ENCODE measurements at places on chromosomes 16 and 17. TPM values are rescaled to one million over a fixed set of nuclear protein-coding genes. Genes with fewer than 3 reads are reported as not detected.

DNA sequence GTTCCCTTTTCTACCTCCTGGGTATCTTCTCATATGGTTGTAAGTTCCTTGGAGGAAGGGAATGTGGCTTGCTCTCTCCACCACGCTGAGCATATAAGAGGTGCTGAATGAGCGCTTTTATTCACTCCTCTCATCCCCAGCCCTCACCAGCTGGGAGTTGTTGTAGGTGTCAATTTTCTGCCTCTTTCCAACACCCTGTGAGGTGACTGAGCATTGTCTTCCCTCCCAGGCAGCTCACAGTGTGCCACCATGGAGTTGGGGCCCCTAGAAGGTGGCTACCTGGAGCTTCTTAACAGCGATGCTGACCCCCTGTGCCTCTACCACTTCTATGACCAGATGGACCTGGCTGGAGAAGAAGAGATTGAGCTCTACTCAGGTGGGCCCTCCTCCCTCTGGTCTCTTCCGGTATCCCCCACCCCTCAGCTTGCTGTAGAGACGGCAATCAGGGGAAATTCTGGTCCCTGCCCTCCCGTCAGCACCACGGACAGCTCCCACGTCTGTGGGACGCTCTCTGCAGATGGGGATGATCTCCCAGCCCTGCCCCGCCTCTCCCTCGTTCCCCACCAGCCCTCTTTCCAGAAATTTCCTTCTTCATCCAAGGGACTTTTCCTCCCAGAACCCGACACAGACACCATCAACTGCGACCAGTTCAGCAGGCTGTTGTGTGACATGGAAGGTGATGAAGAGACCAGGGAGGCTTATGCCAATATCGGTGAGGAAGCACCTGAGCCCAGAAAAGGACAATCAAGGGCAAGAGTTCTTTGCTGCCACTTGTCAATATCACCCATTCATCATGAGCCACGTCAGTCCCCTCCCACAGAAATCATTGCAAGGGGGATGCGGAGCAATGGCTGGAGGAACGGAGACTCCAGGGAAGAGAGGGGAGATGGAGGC is 18.3 kb downstream of the CIITA start:
- no peaks in the 10 kb centered on the region for H3K27me3 ChIP-seq
- no peak overlapping the region for H3K27ac ChIP-seq
- no peaks in the 10 kb centered on the region for H3K4me1 ChIP-seq
- peaks cover 3% of the 10 kb centered on the region for H3K36me3 ChIP-seq
- no peak overlapping the region for H3K4me3 ChIP-seq

GRCh38 chr16:56423584-56424403 is 1.6 kb downstream of the AMFR start:
- H3K27me3 ChIP-seq = no peaks in the 10 kb centered on the region
- DNase-seq = no peak
- no peaks in the 10 kb centered on the region for H3K36me3 ChIP-seq
- H3K27ac ChIP-seq = peak overlapping the region; percentile 94
- peak overlapping the region; percentile 94 for H3K4me3 ChIP-seq

DNA sequence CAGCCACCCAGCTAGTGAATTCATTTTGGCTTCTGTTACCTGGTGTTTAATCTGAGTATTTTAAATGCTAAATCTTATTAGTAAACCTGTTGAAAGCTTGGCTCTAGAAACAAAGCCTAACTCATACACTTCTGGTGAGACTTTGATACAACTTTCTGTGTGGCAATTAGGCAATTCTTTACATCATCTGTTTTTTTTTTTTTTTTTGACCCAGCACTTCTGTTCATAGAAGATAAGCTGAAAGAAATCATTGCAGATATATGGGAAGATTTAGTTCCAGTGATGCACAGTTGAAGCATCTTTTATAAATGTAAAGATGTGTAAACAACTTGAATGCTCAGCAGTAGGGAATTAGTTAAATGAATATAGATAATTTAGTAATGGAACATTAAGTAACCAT is 21.7 kb upstream of the ABCC11 start:
- no peak overlapping the region for H3K27ac ChIP-seq
- no peaks in the 10 kb centered on the region for H3K27me3 ChIP-seq
- DNase-seq = no peak
- no peak overlapping the region for H3K4me3 ChIP-seq

GRCh38 chr17:48578616-48579470 is 693 bp upstream of the HOXB4 start:
- no peaks in the 10 kb centered on the region for H3K4me1 ChIP-seq
- DNase-seq = no peak
- H3K27me3 ChIP-seq = no peaks in the 10 kb centered on the region
- H3K36me3 ChIP-seq = no peaks in the 10 kb centered on the region
- peak overlapping the region; percentile 73 for H3K4me3 ChIP-seq

GRCh38 chr17:3879186-3879585 is 13.7 kb downstream of the CAMKK1 start:
- DNase-seq = peak; percentile 53
- H3K36me3 ChIP-seq = peaks cover 4% of the 10 kb centered on the region
- peaks cover 26% of the 10 kb centered on the region for H3K4me1 ChIP-seq
- no peak overlapping the region for H3K4me3 ChIP-seq
- peak overlapping the region; percentile 54 for H3K27ac ChIP-seq

- peaks cover 62% of the 10 kb centered on the region for H3K27me3 ChIP-seq
- H3K4me1 ChIP-seq = peaks cover 12% of the 10 kb centered on the region
- H3K27ac ChIP-seq = no peak within 1 kb of the TSS
Observed at GRCh38 chr17:48722915-48723422, at the start of gene PRAC2. PRAC2 (plus strand) TSS chr17:48723185; CDS start chr17:48724411, 1,226 bp downstream.

DNA sequence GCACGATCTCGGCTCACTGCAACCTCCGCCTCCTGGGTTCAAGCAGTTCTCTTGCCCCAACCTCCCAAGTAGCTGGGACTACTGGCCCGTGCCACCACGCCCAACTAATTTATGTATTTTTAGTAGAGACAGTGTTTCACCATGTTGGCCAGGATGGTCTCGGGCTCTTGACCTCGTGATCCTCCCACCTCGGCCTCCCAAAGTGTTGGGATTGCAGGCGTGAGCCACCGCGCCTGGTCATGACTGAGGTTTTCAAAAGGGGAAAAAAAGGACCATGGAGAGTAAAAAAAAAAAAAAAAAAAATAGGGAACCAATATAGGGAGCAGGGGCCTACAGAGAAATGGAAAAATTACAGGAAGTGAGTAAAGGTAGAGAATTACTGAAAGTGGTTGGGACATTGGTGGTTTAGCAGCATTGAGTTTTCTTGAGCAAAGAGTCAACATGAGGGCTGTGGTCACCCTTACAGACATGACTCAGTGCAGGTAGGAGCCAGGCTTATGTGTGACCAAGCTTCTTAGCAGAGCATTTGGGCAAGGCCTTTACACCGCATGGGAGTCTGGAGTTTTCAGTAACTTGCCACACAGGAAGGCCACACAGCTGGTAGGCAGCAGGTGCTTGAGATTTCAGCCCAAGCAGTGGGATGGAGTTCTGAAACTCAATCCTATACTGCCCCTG is 447.3 kb downstream of the HS3ST3B1 start:
- no peak for DNase-seq
- H3K27me3 ChIP-seq = no peaks in the 10 kb centered on the region
- no peaks in the 10 kb centered on the region for H3K36me3 ChIP-seq
- H3K4me3 ChIP-seq = no peak overlapping the region
- no peaks in the 10 kb centered on the region for H3K4me1 ChIP-seq
- H3K27ac ChIP-seq = no peak overlapping the region

DNA sequence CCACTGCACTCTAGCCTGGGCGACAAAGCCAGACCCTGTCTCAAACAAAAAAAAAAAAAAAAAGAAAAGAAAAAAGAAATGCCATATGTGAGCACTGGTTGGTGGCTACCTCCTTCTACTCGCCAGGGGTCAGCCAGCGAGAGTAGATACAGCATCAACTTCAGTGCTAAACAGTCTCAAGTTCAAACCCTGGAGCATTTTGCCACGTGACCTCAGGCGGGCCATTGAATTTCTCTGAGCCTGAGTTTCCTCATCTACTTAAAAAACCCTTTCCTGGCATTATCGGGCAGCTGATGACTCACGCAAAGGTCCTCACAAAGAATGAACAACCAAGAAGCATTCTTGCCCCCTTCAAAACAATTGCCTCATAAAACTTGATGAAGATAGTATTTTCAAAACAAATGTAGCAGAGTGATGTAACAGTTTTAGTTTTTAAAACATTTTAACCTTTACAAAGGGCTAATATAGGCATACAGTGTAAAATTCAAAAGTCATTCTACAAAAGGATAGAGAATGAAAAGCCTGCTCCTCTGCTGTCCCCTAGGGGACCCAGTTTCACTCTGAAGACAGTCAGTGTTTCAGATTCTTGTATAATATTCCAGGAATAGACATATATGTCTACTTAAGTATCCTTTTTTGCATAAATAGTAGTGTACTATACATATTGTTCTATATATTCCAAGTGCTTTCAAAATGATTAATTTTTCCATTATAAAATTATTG is 28.4 kb downstream of the DNAH2 start:
- no peaks in the 10 kb centered on the region for H3K4me1 ChIP-seq
- no peaks in the 10 kb centered on the region for H3K36me3 ChIP-seq
- no peak for DNase-seq
- peaks cover 4% of the 10 kb centered on the region for H3K27me3 ChIP-seq

GRCh38 chr17:21214777-21215541 is 998 bp upstream of the TMEM11 start:
- H3K4me3 ChIP-seq = peak overlapping the region; percentile 97
- peaks cover 60% of the 10 kb centered on the region for H3K4me1 ChIP-seq
- no peaks in the 10 kb centered on the region for H3K36me3 ChIP-seq
- H3K27ac ChIP-seq = peak overlapping the region; percentile 99
- no peaks in the 10 kb centered on the region for H3K27me3 ChIP-seq
- no peak for DNase-seq

- H3K36me3 ChIP-seq = no peaks in the 10 kb centered on the region
- H3K4me3 ChIP-seq = no peak overlapping the region
- H3K27me3 ChIP-seq = no peaks in the 10 kb centered on the region
- no peak for DNase-seq
- H3K4me1 ChIP-seq = no peaks in the 10 kb centered on the region
- H3K27ac ChIP-seq = no peak overlapping the region
Observed at GRCh38 chr17:27816946-27817345, 16.6 kb upstream of the NOS2 start.

GRCh38 chr16:84228256-84228838 is 11.5 kb downstream of the KCNG4 start:
- H3K27me3 ChIP-seq = peaks cover 3% of the 10 kb centered on the region
- peak; percentile 89 for DNase-seq
- peaks cover 2% of the 10 kb centered on the region for H3K4me1 ChIP-seq

GRCh38 chr17:9702482-9702881 is 57.2 kb downstream of the USP43 start:
- DNase-seq = no peak
- H3K36me3 ChIP-seq = no peaks in the 10 kb centered on the region
- H3K4me1 ChIP-seq = no peaks in the 10 kb centered on the region
- H3K4me3 ChIP-seq = no peak overlapping the region
- no peaks in the 10 kb centered on the region for H3K27me3 ChIP-seq

DNA sequence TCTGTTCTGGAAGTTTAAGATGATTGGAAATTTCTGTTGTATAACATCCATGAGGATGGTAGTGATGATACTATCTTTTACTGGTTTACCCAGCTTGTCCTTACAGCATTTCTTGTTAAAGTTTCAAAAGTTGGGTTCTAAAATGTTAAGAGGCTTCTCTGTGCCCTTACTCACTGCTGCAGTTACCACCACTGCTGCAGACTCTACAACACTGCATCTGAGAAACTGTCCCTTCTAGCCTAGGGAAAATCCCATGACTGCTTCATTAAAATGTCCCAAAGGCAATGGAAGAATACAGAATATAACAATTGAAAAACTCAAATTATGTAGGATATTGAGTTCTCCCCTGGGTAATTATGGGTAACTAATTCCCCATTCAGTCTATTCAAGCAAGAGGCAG is 3.8 kb upstream of the NSRP1 start:
- H3K27me3 ChIP-seq = no peaks in the 10 kb centered on the region
- no peak overlapping the region for H3K27ac ChIP-seq
- no peak for DNase-seq

- no peak overlapping the region for H3K4me3 ChIP-seq
- no peak overlapping the region for H3K27ac ChIP-seq
- no peaks in the 10 kb centered on the region for H3K4me1 ChIP-seq
- peaks cover 88% of the 10 kb centered on the region for H3K36me3 ChIP-seq
- no peaks in the 10 kb centered on the region for H3K27me3 ChIP-seq
Observed at GRCh38 chr17:19805006-19805405, 56.9 kb upstream of the ALDH3A1 start.

DNA sequence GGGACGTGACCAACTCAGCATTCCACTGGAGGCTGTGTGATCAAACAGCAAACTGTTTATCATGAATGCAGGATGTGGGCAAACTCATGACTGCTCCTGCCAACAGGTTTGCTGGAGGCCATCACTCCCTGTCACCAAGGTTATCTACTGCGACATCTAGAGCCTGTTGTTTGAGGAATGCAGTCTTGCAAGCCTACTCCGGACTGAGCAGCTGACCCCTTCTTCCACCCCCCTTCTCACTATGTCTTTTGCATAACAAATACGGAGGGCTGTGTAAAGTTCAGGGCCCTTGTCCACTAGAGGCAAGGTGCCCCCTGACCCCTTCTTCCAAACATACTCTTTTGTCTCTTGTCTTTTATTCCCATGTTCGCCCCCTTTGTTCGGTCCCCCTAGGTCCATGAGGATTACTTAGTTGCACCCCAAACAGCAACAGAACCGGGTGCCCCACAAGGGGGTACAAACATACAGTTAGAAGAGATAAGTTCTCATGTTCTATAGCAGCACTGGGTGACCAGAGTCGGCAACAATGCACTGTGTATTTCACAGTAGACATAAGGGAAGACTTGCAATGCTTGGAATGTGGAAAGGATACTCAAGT is 28.7 kb downstream of the MEAK7 start:
- no peaks in the 10 kb centered on the region for H3K27me3 ChIP-seq
- no peak for DNase-seq
- H3K4me1 ChIP-seq = no peaks in the 10 kb centered on the region

GRCh38 chr16:57653936-57654335 is 14.2 kb upstream of the ADGRG3 start:
- H3K27ac ChIP-seq = no peak overlapping the region
- H3K4me1 ChIP-seq = no peaks in the 10 kb centered on the region
- H3K27me3 ChIP-seq = no peaks in the 10 kb centered on the region
- no peaks in the 10 kb centered on the region for H3K36me3 ChIP-seq
- DNase-seq = no peak
- no peak overlapping the region for H3K4me3 ChIP-seq

GRCh38 chr16:84044118-84044488 is 1.5 kb upstream of the SLC38A8 start:
- H3K4me1 ChIP-seq = peaks cover 3% of the 10 kb centered on the region
- no peak overlapping the region for H3K4me3 ChIP-seq
- no peaks in the 10 kb centered on the region for H3K27me3 ChIP-seq

Gene TSPAN10
- total RNA-seq = 0.67 TPM

Gene SLFN12
- 1.3 TPM for total RNA-seq

Gene ZG16B
- not detected for total RNA-seq

Gene KRTAP9-2
- not detected for total RNA-seq

Gene TCAP
- 3,462 TPM for total RNA-seq

Gene SPATA32
- 0.11 TPM for total RNA-seq

Gene EVPLL
- total RNA-seq = not detected

Measured in psoas muscle (tissue), 8 donors.